ENCODE measurements at places on chromosomes 2 and 18.

- no peak for DNase-seq
Observed at GRCh38 chr2:26197516-26197915, 24.6 kb downstream of the GAREM2 start.

GRCh38 chr2:184644685-184645084, 46.4 kb downstream of the ZNF804A start:
- no peak for DNase-seq

DNA sequence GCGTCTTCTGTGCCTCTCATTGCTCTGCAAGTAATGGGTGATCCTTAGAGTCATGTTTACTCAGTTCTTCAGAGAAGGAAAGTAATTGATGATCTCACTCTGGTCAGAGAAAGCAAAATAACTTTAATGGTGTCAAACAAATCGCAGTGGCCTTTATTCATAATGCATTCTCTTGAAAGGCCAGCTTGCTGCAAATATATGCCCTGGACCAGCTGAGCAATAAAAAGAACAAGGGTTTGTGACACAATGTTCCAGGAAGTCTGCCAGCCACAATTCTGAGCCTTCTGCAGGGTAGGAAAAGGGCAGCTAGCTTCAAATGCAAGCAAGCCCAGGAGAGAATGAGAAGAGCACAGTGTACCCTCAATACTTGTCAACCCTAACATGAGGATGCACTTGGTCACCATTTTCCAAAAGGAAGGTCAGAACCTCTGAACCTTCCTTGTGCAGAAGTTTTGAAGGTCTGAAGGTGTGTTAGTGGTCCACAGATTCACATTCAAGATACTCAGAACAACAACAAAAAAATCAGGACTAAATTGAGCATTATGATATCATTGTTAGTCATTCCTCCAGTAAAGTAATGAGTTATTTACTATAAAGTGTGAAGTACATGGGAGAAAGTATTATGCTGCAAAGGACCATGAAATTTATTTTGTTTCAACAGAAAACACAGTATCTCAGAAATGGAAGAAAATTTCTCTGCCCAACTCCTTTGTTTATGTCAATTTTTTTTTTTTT, 355.6 kb downstream of the PAX3 start:
- DNase-seq, result peak; percentile 3

DNA sequence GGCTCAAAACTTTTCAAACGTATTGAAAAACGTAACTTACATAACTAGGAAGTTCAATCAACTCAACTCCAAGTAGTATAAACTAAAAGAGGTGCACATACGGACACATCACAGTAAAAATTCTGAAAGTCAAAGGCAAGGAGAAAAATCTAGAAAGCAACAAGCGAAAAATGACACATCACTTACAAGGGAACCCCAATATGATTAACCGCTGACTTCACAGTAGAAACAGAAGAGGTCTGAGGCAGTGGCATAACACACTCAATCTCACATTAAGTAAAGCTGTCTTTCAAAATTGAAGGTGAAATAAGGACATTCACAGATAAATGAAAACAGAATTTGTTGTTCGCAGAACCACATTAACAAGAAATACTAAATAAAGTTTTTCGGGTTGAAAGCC, 32.7 kb downstream of the PPP4R1 start:
- no peak for DNase-seq

DNA sequence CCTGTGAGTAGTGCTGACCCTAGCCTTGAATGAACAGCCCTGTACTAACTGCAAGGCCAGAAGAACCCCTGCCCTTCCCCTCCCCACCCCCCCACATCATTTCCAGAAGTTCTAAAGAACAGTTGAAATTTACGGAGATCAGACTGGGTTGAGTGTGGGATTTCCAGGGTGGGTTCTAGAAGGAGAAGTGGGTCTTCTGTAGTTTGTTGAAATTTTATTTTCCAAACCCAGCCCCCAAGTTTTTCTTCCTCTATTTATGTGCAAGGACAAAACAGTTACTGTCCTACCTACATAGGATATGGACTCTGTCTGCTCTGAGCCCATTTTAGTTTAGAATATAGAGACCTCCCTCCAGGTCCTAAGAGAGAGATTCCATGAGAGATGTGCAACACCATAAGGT, 26.3 kb upstream of the CASP10 start:
- no peak for DNase-seq

Measured in smooth muscle cell of the brain vasculature (primary cell).